ENCODE measurements at places on chromosomes 6 and 20.

GRCh38 chr20:37220731-37221130 lies 40.9 kb downstream of the GHRH start:
- no peak for DNase-seq

- DNase-seq = no peak
Measured at GRCh38 chr6:156828280-156828703, 51.1 kb downstream of the ARID1B start.

GRCh38 chr20:37686762-37687477 lies 6.9 kb upstream of the CTNNBL1 start:
- DNase-seq = no peak

GRCh38 chr6:33505548-33506370 lies 51.4 kb downstream of the ZBTB9 start:
- no peak for DNase-seq

DNA sequence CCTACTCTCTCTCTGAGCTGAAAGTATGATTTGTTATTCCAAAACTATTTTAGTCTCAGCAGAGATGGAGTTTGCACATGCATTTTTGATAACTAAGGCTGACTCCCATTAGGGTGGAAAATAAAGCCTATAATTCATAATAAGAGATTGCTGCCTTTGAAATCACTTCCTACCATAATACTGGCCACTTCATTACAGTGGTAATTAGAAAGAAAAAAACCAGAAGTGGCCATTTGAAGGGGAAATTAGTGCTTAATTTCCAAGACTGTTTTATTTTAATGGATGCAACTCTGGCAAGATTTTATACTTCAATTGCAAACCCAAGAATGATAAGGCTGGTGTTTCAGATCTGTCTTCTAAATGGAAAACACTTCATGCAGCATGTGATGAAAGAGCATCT lies 43.4 kb downstream of the SLC35B3 start:
- no peak for DNase-seq

GRCh38 chr6:124757560-124757959 lies 204.7 kb upstream of the RNF217 start:
- no peak for DNase-seq

GRCh38 chr6:72022830-72023229 lies 136.5 kb downstream of the RIMS1 start:
- no peak for DNase-seq

DNA sequence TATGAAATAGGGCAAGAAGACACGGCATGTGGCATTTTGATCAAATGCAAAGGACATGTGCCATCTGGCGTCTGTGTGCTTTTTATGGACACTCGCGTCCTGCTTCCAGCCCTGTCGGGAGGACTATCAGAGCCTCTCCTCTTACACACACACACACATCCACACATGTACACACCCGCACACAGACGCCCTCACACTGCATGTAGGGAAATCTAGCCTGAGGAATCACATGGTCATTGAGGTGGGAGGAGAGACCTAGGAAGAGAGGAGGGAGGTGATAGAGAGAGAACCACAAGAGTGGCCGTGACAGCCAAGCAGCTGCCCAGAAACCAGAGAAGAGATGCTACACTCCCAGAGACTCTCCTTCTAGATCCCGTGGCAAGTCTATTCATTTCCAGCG lies 105.9 kb upstream of the CDYL start:
- no peak for DNase-seq

GRCh38 chr6:17866876-17867444 lies 120.5 kb downstream of the KIF13A start:
- DNase-seq = no peak

GRCh38 chr20:34410336-34410735 lies 47.3 kb downstream of the ITCH start:
- DNase-seq = no peak

DNA sequence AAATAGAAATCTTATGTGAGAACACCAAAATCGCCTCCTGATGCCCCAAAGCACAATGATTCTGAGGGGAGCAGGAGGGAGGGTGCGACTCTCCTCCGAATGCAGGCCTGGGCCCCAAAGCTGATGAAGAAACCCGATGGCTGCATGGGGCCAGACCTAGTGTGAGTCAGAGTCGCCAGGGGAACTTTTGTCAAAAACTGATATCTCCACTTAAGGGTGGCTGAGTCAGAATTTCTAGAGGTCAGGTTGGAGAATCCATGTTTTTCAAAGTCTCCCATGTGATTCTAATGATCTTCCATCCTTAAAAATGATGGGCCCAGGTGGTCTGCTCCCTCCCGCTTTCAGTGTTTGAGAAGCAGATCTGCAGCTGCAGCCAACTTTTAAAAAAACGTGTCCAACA lies 172.8 kb downstream of the BACH2 start:
- DNase-seq = no peak

GRCh38 chr6:44742201-44742600 lies 354.7 kb downstream of the CDC5L start:
- no peak for DNase-seq

GRCh38 chr6:113172531-113172966 lies 684.6 kb upstream of the MARCKS start:
- no peak for DNase-seq

DNA sequence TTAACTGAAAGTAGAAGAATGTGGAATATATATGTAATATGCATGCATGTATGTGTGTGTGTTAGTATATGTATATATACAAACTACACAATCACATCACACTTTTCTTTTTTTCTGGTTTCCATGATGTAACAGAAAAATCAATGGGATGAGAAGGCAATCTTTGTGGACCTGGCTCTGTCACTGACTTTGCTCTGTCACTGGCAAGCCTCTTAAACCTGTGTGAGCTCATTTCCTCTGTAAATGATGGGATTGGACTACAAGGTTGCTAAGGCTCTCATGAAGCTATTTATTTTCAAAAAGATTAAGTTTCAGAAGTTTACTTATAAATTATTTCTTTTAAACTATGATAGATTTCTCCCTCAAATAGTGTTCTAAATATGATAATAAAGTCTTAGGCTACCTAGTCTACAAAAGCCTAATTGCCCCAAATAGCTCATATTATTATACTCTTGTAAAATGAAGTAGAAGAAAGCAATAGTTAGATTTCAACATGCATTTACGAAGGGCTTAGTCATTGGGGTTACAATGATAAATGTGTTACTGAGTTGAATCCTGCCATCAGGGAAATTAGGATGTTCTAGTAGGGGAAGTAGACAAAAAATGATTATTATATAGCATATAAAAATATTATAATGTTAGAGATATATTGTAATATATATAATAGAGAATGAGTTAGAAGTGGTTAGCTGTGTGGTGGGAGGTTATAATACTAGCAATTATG lies 129.3 kb downstream of the AFG1L start:
- no peak for DNase-seq

- DNase-seq = no peak
Measured at GRCh38 chr6:7996538-7997111, 67.6 kb downstream of the BLOC1S5 start.

- no peak for DNase-seq
Measured at GRCh38 chr6:14641423-14642135, 524.0 kb downstream of the CD83 start.

DNA sequence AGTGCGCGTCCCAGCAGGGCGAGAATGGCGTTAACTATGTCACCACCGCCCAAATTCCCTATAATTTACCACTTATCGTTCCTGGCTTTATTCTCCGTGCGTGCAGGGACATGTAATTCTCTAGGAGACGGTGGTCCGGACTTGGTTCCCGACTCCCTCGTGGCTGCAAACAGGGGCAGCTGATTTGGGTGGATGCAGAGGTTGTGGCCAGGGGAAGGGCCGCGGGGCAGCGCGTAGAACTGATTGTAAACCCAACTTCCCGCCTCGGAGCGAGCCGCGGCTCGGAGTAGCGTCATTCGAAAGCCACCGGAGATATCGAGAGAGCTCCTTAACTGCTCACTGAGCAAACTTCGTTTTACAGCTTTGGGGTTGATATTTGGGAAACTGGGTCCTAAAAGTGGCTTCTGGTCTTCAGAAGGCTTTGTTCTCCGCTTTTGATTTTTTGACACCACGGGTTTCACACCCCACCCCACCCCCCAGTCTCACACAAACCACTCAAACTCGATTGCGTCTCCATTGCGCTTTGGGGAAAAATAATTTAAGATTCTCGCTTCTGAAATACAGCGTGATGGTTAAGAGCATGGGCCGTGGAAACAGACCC lies 17.5 kb upstream of the ZSCAN9 start:
- peak; percentile 63 for DNase-seq

DNA sequence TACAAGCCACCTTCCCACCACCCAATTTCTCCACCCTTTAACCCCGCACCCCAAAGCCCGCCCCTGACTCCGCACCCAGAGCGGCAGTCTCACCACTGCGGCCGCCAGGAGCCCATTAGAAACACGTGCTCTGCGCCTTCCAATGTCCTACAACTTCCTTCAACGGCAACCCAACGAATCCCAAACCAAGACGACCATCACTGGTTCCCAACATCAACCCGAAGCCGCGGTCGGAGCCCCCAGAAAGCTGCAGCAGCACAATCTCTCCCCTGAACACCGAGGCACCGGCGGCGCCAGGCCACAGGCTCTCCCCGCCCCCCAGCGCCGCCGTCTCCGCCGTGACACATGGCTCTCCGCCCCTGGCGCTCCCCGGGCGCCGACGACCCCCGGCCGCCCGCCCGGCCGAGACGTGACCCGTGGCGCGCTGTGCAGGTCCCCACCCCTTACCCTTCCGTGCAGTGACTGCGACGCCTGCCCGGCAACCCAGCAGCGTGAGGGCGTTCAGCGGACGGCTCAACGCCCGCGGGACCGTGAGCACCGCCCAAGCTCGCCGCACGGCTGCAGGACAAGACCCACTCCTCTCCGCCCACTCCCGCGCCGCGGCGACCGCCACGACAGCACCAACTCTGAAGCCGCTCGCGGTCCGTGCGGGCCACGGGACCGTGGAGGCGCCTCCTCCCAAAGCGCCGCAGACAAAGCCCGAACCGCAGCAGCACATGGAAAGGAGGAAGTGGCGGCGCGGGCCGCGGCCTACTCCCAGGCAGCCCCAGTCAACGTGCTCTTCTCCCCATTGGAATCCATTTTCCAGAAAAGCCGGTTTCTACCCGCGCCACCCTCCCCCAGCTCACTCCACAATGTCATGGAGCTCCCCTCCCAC lies 551 bp downstream of the SYNCRIP start:
- peak; percentile 52 for DNase-seq

GRCh38 chr6:20700375-20700774 lies 166.1 kb downstream of the CDKAL1 start:
- DNase-seq = no peak

DNA sequence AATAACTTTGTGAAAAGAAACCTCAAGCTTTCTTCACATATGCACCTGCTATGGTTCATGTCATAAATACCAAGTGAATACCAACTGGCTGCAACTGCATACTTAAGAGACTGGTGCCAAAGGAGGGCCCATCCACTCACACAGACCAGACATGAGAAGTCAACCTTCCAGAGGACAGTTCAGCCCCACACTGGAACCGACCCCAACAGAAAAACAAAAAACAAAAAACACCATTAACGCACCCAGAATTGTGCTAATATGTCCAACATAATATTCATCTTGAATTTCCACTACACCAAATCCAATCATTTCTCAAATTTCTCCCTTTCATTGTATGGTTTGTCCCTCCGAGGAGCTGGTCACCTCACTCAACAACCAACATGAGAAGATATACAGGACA lies 42.8 kb downstream of the CHD6 start:
- no peak for DNase-seq

- no peak for DNase-seq
Measured at GRCh38 chr6:151870375-151870774, 62.9 kb downstream of the ESR1 start.

DNA sequence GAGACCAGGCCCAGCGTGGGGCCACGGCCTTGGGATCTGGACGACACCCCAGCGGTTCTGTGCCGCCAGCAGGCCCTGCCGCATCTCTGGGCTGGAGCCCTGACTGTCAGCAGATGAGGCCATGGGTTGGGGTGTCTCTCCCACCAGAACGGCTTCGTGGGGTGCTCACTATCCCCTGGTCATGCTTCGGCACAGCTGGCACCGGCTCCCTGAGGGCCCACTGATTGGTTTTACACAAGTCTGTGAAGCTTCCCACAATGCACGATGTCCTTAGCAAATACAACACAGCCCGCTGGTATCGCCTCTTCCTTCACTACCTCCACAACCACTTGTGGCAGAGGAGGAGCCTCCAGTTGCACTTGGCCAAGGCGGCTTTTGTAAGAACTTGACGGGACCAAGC lies 94.3 kb downstream of the THBS2 start:
- DNase-seq = no peak

GRCh38 chr20:36925234-36925633 lies 26.3 kb downstream of the SAMHD1 start:
- no peak for DNase-seq

DNA sequence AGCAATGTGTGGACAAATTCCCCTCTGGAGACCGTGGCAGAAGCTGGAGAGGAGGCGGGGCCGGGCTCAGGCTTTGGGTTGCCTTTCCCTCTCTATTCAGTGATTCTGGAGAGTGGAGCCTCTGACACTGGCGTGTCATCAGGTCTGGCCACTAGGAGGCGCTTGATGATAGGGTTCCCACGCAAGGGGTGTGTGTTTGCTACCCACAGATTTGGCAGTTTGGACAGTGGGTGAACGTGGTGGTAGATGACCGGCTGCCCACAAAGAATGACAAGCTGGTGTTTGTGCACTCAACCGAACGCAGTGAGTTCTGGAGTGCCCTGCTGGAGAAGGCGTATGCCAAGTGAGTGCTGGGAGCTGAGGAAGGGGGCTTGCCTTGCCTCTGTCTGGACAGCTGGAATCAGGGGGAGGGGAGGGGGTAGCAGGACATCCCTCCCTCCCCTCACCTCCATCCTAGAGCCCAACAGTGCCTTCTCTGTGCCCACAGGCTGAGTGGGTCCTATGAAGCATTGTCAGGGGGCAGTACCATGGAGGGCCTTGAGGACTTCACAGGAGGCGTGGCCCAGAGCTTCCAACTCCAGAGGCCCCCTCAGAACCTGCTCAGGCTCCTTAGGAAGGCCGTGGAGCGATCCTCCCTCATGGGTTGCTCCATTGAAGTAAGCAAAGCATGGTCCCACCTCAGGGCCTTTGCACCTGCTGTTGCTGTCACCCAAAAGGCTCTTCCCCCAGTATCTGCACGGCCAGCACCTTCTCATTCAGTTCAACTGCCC lies 14.3 kb downstream of the CAPN11 start:
- DNase-seq = peak; percentile 84

GRCh38 chr6:7784706-7785105 lies 58.8 kb downstream of the BMP6 start:
- peak; percentile 9 for DNase-seq

GRCh38 chr6:14871221-14871620 lies 374.6 kb upstream of the JARID2 start:
- no peak for DNase-seq

- DNase-seq = no peak
Measured at GRCh38 chr20:924639-925038, 8.5 kb upstream of the ANGPT4 start.

- DNase-seq = no peak
Measured at GRCh38 chr6:121506761-121507754, 71.6 kb downstream of the GJA1 start.

GRCh38 chr6:128057541-128057940 lies 156.7 kb upstream of the THEMIS start:
- DNase-seq = no peak

DNA sequence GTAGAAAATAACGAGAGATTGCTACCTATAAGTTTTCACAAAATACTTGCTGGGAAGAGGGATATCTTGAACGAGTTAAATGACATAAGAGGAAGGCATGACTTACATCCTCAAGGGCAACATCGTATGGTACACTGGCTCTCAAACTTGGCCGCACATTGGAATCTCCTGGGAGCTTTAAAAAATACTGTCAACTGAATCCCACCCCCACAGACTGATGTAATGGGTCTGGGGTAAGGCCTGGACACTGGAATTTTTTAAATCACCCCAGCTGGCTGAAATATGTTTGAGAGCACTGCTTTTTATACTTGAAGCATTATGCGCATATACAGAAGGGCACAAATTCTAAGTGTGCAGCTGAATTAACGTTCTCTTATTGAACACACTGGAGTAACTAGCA lies 8.0 kb upstream of the TSHZ2 start:
- no peak for DNase-seq
